ENCODE measurements at places on chromosomes 11 and 22.

DNA sequence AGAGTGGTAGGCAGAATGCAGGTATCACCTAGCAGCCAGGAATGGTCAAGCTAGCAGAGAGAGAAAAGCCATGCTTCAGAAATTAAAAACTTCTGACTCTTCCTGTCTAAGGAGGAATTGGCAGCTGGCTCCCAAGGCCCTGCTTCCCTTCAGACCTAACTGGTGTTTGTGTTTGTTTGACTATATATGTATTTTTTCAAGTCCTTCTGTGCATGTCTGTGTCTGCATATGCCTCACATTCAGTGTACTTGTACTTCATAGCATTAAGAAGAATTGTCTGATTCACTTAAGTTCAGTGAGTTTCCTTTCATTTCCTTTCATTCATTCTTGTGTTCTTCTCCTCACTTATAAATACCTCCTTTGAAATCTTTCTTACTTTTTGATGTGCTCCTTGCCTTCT is 109.0 kb upstream of the RRM1 start:
- DNase-seq = no peak

DNA sequence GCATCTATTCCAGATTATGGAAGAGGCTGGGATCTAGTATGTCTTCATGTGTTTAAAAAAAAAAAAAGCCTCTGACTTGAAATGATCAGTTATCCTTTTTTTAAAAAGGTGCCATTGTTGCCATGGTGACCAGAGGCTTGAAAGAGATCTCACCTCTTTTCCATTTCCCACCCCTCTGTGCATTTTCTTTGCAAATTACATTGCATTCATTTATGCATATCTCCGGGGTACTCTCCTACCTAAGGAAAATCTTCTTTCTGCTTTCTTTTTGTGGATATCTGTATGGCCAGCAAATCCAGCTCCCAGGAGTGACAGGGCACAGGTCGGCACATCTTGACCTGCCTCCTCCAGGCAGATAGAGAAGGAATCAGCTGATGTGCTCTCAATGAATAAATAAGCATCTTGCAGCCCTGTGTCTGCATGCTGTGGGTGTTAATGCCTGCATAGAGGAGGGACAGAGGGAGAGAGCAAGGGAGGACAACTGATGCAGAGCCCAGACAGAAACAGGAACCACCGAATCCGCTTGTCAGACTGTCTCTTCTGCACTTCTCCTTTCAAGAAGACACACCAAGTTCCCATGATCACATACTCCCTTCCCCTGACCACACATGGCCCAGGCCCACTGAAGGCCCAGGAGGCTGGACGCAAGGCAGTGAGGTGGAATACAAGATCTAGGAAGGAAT is 50.9 kb downstream of the CWC15 start:
- DNase-seq = no peak

DNA sequence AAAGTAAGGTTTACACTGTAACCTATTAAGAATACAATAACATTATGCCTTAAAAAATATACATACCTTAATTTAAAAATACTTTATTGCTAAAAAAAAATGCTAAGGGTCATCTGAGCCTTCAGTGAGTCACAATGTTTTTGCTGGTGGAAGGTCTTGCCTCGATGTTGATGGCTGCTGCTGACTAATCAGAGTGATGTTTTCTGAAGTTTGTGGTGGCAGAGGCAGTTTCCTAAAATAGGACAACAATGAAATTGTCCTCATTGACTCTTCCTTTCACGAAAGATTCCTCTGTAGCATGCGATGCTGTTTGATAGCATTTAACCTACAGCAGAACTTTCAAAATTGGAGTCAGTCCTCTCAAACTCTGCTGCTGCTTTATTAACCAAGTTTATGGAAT is 97.6 kb downstream of the FAT3 start:
- no peak for DNase-seq

- DNase-seq = no peak
Observed at GRCh38 chr11:75272821-75273301, 32.3 kb downstream of the TPBGL start.

DNA sequence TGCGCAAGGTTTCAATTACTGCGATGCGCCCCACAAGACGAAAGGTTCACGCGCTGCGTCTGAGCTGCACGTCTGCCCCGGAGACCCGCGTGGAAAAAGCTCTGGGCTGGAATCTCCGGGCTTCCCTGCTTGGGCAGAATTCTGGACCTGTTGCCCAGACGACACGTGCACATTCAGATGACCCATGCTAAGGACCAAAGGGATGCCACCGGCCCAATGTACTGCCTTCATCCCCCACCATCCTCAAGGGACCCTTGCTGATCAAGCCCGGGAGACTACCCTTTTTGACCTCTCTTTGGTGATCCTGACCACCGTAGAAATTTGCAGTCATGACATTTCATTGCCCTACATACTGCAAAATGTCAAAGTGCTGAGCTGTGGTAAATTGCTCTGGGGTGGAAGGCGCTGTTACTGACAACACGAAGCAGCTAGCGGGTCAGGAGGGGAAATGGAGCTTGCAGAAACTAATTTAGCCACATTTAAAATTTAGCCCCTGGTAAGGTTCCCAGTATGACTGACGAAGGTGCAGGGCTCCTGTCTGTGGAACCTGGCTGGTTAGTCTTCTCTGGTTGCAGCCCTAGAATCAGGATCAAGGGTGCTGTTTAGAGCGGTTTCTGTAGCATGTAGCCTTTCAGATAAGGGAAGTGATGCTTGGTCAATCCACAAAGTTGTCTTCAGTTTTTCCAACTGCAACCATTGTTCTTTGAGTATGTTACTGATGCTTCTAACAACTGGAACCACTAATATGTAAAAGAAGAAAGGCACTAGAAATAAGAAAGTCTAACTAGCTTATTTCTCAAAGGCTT is 81.9 kb downstream of the PRR5L start:
- DNase-seq = no peak
